ENCODE measurements at places on chromosomes 7 and 10.
A peak's percentile ranks its signal among the peaks of the same experiment; 100 is the strongest.

- peak; percentile 86 for DNase-seq
Measured at GRCh38 chr10:78165617-78166016, 132.0 kb downstream of the RPS24 start.

DNA sequence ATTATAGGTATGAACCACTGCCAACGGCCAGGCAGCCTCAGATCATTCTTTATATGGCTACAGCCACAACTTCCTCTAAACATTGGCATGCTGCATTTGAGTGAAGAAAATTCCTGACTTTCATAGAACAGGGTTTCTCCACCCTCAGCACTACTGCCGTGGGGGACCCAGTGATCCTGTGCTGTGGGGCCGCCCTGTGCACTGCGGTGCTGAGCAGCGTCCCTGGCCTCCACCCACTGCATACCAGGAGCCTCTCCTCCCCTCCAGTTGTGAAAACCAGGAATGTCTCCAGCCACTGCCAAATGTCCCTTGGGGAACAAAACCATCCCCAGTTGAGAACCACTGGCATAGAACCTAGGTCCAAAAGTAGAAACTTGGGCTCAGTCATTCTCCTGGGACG, 15.8 kb downstream of the CNPY1 start:
- no peak for DNase-seq

DNA sequence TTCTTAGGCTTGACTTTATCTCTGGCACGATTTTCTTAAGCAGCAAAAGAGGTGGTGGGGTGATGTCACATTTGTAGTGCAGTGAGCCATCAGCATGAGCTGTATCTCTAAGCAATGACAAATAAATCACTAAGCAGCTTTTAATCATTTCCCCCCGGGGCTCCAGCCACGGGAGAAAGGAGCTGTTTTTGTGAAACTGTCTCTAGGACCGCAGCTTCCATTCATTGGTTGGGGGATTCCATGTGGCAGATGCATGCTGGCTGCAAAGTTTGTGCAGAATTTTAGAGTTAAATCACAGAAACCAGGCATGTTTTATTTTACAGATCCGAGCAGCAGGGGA, 464 bp downstream of the KIAA1217 start:
- no peak for DNase-seq

- no peak for DNase-seq
Measured at GRCh38 chr7:80182630-80183276, 48.1 kb downstream of the GNAI1 start.

GRCh38 chr10:43818687-43819086, 170.0 kb upstream of the ZNF32 start:
- DNase-seq: no peak

DNA sequence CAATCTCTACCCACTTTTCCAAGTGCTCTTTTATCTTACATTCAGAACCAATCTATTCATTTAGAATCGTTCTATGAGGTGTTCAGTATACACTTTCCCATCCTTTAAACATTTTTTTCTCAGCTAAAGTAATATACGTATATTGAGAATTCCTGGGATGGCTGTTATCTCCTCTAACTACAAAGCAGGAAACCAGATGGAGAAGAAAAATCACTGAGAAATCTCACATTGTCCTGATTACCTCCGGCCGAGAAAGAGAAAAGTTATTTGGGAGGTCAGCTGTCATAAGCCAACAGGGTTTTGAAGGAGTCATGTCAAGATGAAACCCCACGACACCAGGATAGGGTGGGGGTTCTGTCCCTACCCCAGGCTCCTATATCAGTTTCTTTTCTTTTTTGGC, 99.2 kb upstream of the KDM7A start:
- DNase-seq: no peak

DNA sequence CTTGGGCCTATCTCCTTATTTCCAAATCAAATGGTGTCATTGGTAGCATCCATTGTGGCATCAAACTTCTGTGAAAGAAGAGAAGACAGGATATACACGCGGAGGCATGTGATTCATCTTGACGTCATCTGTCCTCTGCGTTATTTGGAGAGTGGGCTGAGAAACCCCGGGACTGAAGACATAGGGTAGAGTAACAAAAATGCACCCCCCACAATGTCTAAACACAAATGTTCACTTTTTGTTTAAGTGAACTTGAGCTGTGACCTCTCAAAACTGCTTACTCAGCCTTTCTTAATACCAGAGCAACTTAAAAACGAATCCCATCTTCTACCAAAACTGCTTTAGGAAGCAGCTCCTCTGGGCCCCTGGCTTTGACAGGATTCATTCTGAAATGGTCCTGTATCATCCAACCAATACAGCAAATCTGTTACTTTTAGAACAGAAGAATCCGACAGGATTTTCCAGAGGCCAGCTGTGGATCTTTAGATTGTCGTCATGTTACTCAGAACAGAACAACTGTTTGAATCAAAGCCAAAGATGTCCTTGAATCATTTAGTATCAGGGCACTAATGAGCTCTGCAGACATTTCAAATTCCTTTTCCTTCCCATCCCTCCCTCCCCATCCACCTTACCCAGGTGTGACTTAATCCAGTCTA, 438.1 kb downstream of the SUGCT start:
- DNase-seq: no peak

DNA sequence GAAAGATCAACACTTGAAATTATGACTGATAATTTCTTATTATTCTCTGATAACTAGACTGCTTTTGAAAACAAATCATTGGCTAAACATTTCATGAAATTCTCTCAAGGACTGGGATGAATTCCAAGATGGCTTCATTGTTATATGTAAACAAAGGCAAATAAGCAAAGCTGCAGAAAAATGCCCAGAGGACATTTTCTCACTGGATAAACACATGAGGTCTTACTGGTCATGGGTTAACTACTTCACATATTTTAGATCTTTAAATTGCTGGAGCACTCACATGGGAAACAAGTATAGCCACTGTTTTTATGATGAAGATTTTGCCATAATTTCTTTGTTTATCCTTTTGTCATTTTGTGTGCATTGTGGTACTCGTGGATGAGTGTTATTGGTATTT, 239.1 kb downstream of the PHF14 start:
- DNase-seq: no peak

DNA sequence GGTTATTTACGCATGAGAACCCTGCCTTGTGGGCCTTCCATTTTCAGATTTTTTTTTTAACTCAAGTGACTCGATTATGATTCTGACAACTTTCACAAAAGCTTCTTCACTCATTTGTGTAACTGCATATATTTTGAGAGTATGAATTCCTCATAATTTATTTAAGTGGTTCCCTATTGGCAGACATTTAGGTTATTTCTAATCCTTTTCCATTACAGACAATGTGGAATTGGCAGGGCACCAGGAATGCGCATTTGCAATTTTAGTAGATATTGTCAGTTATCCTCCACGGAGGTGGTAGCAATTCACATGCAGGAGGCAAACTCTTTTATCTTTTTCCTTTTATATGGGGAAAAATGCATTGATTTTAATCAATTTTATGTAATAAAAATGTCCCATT, 2.5 kb downstream of the TMEM176B start:
- no peak for DNase-seq

DNA sequence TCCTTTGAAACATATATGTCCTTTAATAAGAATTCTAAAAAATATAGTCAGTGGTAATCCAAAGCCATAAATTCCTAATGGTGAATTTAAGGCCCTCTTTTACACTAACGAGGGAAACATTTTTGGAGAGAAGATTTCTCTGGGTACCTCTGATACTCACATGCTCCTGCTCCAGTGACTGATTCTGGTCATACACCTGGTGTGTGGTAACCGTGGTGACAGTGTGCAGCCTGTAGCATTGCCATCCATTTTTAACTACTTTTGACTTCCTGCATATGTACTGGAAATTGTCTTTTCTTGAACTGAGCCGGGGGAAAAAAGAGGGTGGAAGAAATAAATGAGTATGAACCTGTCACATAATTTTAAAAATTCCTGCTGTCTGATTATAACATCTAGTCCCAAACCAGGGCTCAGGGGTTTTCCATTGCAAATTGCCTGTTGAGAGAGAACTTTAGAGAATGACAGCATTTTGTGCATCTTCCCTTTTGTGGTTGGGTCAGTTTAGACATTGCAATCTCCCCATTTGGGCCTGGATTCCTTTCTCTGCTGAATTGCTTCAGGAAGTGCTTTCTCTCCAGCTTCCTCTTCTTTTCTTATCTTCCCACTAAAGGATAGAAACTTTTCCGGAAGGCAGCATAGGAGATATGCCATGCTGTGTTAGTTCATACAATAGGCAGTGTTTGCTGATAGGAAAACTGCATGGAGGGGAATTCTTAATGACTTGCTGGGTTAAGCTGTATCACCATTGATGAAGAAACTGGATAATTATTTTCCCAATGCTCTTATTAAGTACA, 125.5 kb downstream of the GRM3 start:
- DNase-seq: no peak

DNA sequence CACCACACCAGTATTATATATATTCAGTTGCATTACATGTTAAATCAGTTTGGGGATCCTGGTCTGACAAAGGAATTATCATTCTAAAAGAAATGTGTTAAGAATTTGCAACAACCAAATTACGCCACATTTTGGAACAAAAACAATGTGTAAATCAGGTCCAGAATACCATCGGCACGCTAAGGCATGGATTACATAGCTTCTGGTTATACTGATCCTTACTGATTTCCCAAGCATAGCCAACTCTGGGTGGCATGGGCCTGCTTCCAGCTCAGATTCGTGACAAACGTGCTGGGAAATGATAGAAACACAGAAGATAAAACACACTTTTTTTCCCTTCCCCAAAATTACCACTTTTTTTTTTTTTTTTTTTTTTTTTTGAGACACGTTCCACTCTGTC, 660.0 kb downstream of the SORCS1 start:
- DNase-seq: no peak

DNA sequence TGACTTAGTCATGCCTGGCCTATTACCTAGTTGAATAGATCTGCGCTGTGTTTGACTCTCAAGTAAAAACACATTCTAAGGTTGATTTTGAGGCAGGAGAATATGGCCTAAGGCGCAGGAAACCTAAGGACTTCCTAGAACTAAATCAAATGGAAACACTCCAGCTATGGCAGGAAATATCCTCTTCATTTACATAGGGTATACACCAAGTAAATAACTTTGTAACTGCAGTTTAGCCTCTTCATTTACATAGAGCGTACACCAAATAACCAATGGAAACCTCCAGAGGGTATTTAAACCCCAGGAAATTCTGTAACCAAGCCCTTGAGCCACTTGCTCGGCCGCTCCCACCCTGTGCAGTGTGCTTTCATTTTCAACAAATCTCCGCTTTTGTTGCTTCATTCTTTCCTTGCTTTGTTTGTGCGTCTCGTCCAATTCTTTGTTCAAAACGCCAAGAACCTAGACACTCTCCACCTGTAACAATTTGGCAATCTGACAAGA, 35.6 kb upstream of the XRCC2 start:
- DNase-seq: no peak

DNA sequence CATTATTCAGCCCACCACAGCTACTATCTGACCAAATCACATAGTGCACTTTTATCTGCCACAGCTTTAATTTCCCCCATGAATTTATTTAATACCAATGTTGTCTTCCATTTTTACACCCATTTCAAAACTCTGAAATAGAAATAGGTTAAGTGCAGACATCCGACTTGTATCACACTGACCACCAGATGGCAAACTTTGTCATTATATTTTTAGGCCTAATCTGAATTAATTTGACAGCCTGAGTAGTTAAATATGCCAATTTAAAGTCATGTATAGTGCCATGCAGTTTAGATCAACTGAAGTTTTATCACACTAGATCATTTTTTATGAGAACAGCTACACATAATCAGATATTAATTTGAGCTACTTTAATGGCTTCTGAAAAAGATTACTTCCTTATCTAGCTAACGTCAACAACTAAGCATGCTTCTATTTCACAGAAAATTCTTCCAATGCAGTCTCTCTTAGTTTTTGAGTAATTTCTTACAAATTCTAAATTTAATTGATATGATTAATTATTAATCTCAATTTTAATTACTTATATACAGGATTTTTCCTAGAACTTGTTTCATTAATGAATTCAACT, 566.4 kb downstream of the GFRA1 start:
- DNase-seq: peak; percentile 40

GRCh38 chr10:3258394-3258793, 85.8 kb upstream of the PITRM1 start:
- no peak for DNase-seq

DNA sequence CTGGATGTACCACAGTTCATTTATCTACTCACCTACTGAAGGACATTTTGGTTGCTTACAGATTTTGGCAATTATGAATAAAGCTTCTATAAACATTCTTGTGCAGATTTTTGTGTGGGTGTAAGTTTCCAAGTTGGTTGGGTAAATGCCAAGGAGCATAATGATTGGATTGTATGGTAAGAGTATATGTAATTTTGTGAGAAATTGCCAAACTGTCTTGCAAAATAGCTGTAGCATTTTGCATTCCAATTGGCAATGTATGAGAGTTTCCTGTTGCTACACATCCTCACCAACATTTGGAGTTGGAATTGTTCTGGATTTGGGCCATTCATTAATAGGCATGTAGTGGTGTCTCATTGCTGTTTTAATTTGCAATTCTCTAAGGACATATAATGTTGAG, 33.9 kb upstream of the HYAL4 start:
- no peak for DNase-seq

DNA sequence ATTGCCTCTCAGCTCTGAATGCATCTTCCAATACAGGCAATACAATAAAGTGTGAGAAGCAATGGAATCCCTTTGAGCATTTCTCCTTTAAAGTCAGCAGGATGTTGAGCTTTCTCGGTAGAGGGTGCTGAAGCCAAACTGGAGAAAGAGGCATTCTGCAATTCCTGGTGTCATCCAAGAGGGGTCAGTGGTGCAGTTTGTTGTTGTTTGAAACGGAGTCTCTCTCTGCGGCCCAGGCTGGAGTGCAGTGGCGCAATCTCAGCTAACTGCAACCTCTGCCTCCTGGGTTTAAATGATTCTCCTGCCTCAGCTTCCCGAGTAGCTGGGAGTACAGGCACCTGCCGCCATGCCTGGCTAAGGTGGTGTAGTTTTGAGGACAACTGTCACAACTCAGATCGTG, 486.5 kb downstream of the CALN1 start:
- DNase-seq: no peak

GRCh38 chr7:73555411-73555982, 2.0 kb downstream of the BCL7B start:
- no peak for DNase-seq

GRCh38 chr10:87541114-87541513, 36.4 kb downstream of the MINPP1 start:
- no peak for DNase-seq

DNA sequence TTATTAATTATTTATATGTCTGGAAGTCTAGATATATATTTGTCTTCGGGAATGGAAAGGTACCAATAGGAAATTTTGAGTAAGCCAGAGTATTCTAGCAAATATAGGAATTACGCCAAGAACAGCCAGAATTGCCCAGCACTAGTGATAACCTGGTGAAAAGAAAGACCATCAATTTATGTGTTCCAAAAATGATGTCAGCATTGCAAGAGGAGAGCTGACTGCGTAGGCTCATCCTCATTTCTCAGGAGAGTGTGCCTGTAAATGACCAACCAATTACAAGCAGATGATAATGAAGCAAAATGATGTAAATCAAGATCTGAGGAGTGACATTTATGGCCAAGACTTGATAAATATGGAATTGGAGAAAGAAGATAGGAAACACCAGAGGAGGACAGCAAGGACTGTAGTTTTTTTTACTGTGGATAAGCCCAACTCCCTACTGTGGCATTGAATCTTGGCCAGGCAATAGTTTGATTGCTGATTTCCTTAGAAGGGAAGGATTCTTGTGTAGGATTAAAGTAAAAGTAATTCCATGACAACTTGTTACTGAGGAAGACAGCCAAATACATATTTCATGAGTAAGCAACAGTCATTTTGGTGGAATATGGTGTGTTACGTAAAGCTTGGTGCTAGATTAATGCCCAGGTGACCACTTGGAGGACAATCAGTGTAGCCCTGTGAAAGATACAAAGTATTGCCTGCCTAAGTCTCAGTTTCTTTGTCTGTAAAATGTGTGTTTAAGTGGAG, 590.8 kb downstream of the AUTS2 start:
- no peak for DNase-seq
